ENCODE measurements at places on chromosomes 1 and 21.

GRCh38 chr1:13829152-13829769 is 129.3 kb downstream of the PRDM2 start:
- DNase-seq = no peak

DNA sequence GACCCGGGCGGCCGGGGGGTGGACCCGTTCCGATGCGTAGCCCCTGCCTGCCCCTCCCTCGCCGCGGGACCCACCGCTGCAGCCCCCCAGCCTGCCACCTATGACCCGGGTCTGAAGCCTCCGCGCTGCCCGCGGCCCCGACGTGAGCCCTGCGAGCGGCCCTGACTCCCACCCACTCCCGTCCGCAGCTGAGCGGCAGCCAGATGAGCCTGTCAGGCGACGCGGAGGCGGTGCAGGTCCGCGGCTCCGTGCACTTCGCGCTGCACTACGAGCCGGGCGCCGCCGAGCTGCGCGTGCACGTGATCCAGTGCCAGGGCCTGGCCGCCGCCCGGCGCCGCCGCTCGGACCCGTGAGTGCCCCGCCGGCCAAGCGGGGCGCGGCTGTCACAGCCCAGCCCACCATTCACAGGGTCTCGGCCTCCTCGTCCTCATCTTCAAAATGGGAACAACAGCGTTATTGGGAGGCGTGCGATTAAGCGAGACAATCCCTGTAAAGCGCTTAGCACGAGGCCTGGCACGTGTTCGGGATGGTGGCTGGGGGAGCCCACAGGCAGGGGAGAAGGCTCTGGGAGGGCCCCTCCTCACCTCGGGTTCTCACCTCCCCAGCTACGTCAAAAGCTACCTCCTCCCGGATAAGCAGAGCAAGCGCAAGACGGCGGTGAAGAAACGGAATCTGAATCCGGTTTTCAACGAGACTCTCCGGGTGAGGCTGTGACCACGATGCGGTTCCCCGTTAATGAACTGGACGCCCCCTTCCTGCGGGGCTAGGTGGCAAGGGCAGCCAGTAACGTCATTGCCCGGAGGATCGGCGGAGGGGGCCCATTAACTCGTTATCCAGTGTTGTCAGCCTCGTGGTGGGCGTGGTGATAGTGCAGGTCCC is 8.2 kb downstream of the SYTL1 start:
- no peak for DNase-seq

DNA sequence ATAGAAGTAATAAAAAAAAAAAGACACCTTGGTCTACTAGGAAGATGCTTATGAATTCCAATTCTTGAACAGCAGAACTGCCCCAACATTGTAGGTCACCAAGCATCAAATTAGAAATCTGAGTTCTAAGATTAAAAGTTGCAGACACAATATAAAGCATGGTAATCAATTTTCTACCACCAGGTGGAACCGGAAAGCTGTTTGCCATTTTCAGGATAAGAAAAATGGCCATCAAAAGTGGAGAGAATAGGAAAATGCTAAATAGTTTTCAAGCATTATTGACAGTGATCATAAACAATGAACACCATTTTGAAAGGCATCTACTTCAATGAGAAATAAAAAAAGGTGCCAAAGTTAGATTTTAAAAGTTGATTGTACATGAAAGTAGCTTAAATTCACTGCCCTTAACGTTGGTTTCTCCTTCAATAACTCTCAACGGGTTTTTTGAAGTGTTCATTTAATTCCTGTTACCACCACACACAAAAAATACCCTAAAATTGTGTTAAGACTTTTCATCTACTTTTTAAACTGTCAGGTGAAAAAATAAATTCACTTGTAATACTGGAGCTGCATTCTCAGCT is 252.9 kb downstream of the KCNT2 start:
- peak; percentile 1 for DNase-seq

DNA sequence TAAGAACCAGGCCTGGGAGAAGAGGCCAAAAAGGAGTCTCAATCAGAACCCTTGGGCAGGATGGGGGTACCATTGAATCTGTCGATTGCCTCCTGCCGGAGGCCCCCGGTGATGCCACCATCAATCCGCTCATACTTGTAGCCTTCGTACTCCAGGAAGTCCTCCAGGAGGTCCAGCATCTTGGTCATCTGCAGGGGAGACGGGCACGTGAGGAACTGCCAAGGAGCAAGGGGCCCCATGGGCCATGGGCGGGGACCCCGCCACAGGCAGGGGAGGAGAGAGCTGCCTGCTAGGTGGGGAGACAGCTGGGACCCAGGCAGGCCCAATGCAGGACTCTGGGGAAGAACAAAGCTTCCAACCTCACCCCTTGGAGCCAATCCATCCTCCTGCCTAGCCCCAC is 48.6 kb downstream of the CHD5 start:
- DNase-seq = no peak

GRCh38 chr1:76257823-76258222 is 183.3 kb downstream of the ST6GALNAC3 start:
- DNase-seq = no peak

DNA sequence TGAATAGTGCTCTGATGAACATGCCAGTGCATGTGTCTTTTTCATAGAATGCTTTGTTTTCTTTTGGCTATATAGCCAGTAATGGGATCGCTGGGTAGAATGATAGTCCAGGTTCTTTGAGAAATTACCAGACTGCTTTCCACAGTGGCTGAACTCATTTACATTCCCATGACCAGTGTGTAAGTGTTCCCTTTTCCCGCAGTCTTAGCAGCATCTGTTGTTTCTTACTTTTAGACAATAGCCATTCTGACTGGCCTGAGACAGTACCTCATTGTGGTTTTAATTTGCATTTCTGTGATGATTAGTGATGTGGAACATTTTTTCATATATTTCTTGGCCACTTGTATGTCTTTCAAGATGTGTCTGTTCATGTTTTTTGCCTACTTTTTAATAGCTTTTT is 784.5 kb downstream of the USP25 start:
- DNase-seq = no peak

DNA sequence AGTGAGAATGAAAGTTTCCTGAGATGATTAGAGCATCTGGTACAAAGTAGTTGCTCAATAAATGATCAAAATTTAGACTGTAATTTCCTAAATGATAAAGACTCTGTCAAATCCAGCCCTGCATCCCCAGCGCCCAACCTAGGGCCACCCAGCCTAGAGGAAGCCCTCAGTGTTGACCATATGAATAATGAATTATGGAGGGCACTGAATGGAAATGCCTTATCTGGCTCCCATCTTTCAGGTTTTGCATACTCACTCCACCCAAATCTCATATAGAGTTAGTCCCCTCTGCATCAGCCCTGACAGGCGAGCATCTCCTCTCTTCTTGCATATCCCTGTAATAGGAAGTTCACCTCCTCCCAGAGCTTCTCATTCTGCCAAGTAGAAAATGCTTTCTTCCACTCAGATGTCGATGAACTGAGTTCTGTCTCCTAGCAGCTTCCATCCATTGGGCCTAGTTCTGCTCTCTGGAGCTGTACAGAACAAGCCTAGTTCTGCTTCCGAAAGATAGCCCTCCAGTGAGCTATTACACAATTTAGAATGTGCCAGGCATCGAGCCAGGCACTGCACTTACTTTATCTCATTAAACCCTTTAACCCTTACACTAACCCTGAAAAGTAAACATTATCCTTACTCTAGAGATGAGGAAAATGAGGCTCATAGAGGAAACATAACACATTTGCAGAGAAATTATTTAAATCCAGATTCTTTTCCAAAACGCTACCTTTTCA is 20.9 kb downstream of the COA7 start:
- DNase-seq = no peak

DNA sequence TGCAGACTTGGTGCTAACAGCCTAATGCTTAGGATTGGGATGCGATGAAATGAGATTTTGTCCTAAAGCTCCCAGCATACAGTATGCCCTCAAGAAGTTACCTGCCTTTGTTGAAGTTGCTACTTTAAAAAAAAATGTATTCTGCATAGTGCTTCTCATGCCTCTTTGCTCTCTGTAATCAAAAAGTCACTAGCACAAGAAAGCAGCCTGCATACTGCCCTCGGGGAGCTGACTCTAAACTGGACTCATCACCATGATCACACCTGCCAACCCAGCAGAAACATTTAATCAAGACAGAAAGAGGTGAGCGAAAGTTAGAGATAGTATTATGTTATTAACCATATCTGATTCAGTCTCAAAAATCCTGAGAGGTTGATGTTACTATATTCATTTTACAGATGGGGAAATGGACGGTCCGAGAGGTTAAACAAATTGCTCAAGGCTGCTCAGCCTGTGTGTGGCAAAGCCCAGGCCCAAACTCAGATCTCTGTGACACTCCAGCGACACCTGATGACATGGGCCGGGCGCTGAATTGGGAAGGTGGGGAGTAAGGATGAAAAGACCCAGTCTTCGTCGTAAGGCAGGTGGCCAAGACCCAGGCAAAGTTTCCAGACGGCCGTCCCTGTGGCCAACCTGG is 1.1 kb downstream of the BATF3 start:
- no peak for DNase-seq

GRCh38 chr21:32719085-32719484 is 8.7 kb downstream of the SYNJ1 start:
- no peak for DNase-seq

DNA sequence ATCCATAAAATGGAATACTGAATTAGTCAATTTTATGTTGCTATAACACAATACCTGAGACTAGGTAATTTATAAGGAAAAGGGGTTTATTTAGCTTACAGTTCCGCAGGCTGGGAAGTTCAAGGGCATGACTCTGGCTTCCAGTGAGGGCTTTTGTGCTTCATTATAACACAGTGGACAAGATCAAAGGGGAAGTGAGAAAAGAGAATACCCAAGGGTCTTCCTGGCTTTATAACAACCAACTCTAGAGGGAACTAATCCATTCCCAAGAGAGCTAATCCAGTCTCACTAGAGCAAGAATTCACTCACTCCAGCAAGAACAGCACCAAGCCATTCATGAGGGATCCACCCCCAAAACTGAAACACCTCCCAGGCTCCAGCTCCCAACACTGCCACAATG is 3.1 kb downstream of the KIFAP3 start:
- DNase-seq = no peak

DNA sequence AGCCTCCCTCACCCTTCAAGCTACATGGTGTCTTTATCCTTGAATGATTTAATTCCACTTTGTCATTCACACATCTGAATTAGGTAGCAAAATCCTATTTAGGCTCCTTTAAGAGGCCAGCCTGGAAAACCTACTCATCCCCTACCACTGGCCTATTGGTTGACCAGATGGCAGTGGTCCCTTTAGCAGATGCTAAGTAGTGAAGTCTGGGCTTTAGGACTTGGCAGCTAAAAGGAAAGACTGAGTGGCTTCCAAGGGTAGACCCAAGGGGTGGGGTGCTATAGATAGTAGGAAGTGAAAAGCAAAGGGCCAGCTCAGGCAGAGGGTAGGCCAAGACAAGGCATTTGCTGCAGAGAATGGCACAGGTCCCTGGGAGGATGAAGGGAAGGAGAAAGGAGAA is 46.6 kb downstream of the KCNJ6 start:
- no peak for DNase-seq

DNA sequence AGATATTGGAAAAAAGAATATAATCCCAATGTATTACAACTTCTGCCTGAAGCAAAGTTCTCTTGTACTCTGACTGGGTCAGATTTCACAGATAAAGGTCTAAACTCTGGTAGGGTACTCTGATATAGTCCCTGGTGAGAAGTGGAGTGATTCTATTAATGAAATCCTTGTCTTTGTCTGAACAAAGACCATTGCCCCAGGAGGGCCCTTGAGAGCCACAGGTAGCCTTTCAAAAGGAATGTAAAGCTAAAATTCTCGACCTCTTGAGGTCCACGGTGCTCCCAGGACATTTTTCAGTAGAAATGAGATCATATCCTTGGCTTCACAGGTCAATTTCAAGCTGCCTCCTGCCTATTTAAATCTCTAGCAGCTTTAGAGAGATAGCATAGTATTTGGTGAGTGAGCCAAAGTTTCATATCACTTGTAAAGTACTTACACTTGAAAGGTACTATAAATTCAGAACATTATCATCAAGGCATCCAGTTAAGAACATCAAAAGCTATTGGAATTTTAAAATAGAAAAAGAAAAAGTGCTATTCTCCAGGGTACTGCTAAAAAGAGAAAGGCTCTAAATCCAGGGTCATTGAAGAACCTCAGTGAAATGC is 10.1 kb downstream of the TNNI3K start:
- no peak for DNase-seq

- DNase-seq = no peak
Observed at GRCh38 chr1:121538943-121539575, 354.3 kb downstream of the SRGAP2C start.

- no peak for DNase-seq
Observed at GRCh38 chr1:152884506-152884905, 6.4 kb downstream of the SMCP start.

DNA sequence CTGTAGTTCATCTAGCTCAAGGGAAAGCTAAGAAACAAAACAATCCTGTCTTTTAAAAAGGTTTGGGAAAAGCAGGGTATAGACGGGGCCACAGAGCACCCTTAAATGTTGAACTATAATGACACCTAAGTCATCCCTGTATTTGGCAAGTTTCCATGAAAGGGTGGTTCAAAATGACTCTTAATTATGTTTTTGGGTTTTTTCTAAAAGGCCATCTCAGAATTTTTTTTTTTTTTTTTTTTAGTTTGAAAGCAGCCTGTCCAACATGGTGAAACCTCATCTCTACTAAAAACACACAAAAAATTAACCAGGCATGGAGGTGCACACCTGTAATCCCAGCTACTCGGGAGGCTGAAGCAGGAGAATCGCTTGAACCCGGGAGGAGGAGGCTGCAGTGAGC is 22.2 kb downstream of the TOMM20 start:
- DNase-seq = no peak

GRCh38 chr1:109133815-109134214 is 19.9 kb downstream of the ELAPOR1 start:
- DNase-seq = no peak

GRCh38 chr1:111204201-111204982 is 3.9 kb upstream of the DENND2D start:
- peak; percentile 85 for DNase-seq

GRCh38 chr1:203217139-203217655 is 12.3 kb downstream of the CHIT1 start:
- no peak for DNase-seq

- no peak for DNase-seq
Observed at GRCh38 chr21:22164912-22165311, 1166.7 kb downstream of the NCAM2 start.

DNA sequence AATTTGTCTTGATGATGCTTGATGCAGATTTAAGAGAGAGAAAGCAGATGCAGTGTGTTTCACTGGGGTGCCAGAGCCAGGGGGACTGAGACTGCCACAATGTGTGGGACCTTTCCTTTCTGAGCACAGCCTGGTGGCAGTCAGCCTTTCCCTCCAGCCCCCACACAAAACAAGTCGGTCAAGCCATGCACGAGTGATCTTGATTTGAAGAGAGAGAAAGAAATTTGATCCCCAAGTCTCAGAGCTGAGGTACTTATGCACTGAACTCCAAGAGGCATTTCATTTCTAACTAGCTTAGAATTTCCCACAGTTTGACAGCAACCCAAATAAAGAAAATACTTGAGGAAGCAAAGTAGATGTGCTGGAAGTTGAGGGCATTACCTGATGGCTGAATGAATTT is 193.8 kb downstream of the ST6GALNAC3 start:
- DNase-seq = no peak

GRCh38 chr1:198701766-198702539 is 63.1 kb downstream of the PTPRC start:
- no peak for DNase-seq

All from CD4-positive, alpha-beta T cell treated with Interleukin-21 for 1 hour (primary cell).